ENCODE measurements at places on chromosomes 4 and X.
A peak's percentile ranks its signal among the peaks of the same experiment; 100 is the strongest.

- DNase-seq = no peak
These were observed 66.1 kb upstream of the CLNK start for GRCh38 chr4:10750714-10751113.

- DNase-seq = no peak
These were observed 103.6 kb downstream of the UCHL1 start for GRCh38 chr4:41360214-41360920.

GRCh38 chrX:24479924-24480323, 14.8 kb downstream of the PDK3 start:
- peak; percentile 51 for DNase-seq

- DNase-seq = no peak
These were observed 193.1 kb upstream of the CPEB2 start for GRCh38 chr4:14809203-14809602.

GRCh38 chr4:183905081-183905592, at the start of gene STOX2:
Gene STOX2 (plus strand): TSS chr4:183905307. CDS start chr4:183906791, 1,484 bp downstream.
- no peak for DNase-seq

DNA sequence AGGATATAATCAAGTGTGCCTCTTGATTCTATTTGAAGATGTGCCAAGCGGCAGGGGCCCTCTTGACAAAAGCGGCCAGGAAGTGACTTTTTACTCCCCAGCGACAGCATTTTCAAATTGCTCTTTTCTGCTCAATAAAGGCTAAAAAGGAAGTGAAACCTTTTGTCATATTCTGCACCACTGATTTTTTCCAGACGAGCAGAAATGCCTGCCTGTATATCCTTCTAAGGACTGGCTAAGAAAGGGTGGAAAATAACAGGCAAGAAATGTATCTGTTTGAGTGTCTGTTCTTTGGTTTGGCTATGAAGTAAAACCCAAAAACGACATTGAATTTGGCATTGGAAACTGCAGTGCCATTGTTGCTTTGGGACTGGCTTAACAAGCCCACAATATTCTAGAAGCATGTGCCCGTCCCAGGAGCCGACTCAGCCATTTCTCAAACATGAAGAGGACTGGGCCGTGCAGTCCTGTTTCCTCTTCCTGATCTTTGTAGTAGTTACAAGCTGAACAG, 25.4 kb downstream of the TMSB4X start:
- DNase-seq = no peak

DNA sequence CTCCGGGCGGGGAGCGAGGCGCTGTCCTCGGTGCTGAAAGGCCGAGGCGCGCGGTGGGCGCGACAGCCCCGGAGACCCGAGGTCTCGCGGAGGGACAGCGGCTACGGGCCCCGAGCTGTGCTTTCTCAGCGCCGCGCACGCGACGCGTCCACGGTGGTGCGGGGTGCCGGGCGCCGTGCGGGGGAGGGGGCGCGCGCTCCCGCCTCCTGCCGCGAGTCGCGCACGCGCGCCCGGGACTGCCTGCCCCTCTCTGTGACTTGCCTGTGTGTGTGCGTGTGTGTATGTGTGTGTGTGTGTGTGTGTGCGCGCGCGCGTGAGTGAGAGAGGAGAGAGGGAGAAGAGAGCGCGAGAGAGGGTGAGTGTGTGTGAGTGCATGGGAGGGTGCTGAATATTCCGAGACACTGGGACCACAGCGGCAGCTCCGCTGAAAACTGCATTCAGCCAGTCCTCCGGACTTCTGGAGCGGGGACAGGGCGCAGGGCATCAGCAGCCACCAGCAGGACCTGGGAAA, at the start of gene GRIA2:
Gene GRIA2 (plus strand): TSS at position 358 of the 511 bp plus-strand sequence. CDS start 315 bp downstream, outside the sequence.
- no peak for DNase-seq

DNA sequence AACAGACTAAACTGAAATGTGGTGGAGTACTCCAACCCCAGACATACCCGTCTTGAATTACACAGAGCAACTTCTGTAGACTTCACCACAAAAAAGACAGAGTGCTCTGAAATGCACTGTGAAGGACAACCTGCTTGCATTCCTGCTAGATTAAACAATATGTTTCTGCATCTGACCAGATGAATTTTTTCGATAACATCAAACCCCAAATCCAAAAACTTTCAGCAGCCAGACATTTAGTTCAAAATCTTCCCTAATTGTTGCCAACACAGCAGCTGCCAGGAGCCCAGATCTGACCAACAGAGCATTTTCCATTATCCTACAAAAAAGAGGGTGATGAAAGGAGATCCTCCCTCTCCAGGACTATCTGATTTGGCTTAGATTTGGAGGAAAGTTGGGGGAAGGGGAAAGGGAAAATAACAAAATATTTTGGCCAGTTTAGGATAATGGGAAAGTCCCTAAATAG, 356.5 kb downstream of the PDGFC start:
- DNase-seq = no peak

DNA sequence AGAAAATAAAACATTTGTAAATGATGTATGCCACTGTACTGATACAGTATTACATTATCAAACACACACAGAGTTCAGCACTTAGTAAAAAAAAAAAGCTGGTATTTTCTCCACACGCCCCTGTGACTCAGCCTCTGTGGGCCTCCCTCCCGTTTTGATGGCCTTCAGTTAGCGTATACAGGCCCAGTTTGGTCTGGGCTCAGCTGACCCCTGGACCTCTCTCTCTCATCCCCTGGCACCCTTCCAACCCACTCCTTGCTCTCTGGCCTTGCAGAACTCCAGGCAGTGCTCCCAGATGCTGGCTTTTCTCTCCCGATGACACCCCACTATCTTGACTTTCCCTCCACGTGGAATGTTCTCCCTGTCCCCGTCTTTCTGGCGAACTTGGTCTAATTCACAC, 89.0 kb upstream of the LIMCH1 start:
- DNase-seq = no peak

GRCh38 chr4:5976921-5977320, 41.3 kb downstream of the C4orf50 start:
- no peak for DNase-seq

- DNase-seq = no peak
These were observed 93.7 kb downstream of the GRIA3 start for GRCh38 chrX:123277821-123278220.

GRCh38 chr4:120037411-120037810, 29.2 kb downstream of the MAD2L1 start:
- DNase-seq = no peak

DNA sequence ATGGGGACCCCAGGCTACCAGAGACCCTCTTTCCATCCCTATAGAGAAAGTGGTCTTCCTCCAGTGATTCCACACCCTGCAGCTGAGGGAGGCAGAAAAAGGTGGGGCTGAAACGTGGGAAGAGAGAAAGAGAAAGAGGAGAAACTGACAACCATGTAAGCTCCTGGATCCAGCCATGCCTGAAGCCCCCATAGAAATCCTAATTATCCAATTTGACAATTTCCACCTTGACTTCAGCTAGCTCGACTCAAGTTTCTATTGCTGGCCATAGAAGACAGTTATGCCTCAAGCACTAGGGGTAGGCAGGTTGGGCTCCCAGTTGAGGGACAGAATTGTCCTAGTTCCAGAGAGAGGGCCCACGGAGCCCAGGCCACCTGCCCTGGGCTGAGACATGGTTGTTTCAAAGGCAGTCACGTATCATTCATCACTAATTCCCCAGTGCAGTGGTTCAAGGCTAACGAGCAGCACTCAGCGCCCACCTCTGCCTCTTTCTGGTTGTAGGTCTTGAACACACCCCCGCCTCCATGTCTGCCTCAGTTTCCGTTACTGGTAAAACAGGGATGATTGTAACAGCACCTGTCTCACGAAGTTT, 39.8 kb upstream of the ASMTL start:
- DNase-seq = no peak

GRCh38 chrX:9376111-9376510, 88.7 kb upstream of the TBL1X start:
- no peak for DNase-seq

- DNase-seq = no peak
These were observed 151.0 kb downstream of the PALLD start for GRCh38 chr4:168647646-168648375.

- no peak for DNase-seq
These were observed 38.8 kb downstream of the SEPTIN6 start for GRCh38 chrX:119654112-119654531.

DNA sequence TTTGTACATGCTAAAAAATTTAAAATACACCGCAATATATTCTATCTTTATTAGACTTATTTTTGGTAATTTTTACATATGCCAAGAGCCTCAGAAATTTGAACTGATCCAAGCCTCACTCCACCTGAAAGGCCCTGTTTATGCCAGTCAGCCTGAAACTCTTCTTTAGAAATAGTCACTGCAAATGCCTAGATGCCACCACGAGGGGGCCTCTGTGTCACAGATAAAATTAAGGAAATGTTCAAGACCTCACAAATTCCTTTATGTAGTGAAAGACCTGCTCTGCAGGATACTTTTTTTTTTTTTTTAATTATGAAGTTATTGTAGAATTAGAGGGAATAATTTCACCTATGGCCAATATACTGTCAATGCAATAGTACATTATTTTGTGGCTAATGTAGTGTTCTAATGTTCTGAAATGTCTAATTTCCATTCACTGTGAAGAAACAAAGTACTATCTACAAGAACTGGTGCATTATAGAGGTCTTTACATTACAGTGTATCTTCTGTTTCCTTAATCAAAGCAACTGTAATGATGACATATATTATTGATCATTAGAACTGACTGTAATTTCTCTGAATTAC, 69.8 kb downstream of the DTHD1 start:
- peak; percentile 29 for DNase-seq

GRCh38 chr4:188409851-188410250, 270.6 kb downstream of the TRIML1 start:
- DNase-seq = no peak

GRCh38 chr4:13059019-13059418, 425.1 kb downstream of the RAB28 start:
- DNase-seq = no peak

DNA sequence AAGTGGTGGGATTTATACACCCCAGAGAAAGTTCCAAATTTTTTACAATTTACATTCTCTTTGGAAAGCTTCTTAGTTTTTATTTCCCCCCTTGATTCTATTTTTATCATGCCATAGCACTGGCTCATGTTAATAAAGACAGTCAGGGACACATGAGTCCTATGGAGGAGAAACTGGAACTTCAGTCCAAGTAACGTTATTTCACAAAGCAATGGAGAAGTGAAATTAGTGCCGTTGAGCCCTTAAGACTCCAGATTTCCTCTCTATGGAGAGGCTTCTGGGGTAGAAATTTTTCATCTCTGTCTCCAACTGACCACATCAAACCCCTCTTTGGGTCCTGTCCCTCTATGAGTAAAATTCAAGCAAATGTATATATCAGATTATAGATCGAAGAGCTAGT, 12.8 kb upstream of the TASL start:
- DNase-seq = no peak

DNA sequence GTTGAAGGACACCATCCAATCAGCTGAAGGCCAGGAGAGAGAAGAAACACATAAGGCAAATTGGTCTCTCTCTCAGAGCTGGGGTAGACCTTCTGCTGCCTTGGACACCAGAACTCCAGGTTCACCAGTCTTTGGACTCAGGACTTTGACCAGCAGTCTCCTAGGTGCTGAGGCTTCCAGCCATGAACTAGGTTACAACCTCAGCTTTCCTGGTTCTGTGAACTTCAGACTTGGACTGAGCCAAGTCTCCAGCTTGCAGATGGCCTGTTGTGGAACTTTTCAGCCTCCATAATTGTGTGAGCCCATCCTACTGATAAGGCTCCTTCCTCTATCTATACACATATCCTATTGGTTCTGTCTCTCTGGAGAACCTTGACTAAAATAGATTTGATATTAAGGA, 20.6 kb upstream of the BBS12 start:
- DNase-seq = no peak

- DNase-seq = no peak
These were observed 320.7 kb upstream of the FTHL17 start for GRCh38 chrX:31392513-31392912.

DNA sequence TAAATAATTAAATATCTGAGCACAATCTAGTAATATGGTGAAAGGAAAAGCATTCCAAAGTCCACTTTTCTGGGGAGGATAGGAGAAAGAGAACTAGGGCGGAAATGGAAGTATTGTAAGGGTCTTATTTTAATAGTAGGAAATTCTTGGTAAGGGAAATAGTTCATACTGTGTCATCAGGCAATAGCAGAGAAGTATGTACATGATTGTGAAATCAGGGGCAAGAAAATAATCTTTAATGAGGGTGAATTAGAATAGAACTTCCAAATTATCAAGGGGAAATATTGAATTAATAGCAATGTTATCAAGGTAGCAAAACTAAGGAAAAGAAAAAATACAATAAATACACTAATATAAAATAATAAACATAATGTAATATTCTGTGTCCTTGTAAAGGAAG, 14.8 kb downstream of the GIMD1 start:
- DNase-seq = no peak

DNA sequence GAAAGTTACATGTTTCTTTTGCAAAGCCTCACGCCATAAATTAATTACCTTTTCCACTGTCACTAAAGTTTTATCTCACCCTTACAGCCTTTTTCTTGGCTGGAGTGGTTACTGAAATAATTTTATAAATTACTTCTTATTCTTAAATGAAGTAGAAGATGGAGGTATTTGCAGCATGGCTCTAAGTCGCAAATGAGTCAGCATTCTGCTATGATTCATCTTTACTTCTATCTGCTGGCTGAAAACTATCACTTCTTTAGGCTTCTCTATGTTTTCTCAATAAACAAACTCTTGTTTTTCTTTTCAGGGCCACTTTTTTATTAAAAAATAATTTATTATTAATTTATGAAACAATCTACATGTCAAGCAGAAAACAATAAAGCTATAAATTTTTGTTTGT, 210.2 kb upstream of the GYPA start:
- DNase-seq = no peak
